ENCODE measurements at places on chromosomes 3 and 15.

DNA sequence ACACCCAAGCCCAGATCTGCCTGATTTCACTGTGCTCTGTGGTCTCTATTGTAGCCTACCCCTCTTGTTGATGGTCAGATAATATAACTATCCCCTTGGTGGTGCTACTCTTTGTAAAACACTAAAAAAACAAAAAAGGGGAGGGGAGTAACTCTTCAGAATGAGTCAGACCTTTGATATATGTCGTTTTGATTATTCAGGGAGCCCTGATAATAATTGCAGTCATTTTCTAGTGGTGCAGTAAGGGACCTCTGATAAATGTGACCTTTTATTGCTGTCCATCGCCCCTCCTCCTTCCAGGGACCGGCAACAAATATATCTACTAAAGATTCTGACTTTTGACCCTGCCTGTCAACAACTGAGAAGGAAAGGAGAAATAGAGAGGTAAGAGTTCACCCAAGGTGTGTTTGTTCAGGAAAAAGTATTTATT is 45.1 kb upstream of the MAGI1 start:
- DNase-seq: no peak

DNA sequence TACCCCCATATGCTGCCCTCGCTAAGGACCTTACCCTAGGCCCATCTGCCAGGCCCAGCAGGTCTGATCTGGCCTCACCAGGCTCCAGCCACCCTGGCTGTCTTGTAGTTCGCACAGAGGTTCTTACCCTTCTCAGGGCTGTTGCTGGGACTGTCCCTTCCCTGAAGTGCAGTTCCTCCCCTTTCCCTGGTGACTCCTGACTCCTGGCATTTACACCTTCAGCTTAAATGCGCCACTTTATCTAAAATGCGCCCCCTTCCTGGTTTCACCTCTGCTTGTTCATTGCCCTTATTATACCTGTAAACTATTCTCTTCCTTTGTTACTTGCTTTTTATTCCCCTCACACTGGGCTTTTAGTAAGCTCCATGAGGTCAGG is 835 bp upstream of the TTLL3 start:
- no peak for DNase-seq

DNA sequence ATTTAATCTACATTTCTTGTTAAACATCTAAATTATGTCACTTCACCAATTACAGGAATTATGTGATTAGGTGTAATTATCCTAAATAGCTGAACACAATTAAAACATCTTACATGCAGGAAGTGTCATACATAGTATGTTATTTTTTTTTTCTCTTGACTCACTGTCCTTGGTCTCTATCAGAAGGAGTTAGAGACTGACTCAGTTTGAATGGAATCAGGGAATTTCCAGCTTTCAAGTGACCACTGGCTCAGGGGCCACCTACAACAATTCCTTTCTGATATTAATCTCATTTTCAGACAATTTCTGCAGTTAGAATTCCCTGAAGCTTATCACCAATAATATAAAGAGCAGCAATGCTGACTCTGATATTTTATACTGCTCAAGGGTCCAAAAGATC is 400.7 kb downstream of the ROBO1 start:
- DNase-seq: no peak

GRCh38 chr15:61025781-61026180 is 203.3 kb downstream of the RORA start:
- DNase-seq: no peak

GRCh38 chr15:96332637-96333121 is 2.2 kb downstream of the NR2F2 start:
- no peak for DNase-seq

GRCh38 chr3:5144316-5144994 is 22.4 kb downstream of the ARL8B start:
- no peak for DNase-seq
